HFF-Myc (cell line): ENCODE measurements at places on chromosomes 5 and 9.

GRCh38 chr5:169089343-169089742, 211.6 kb downstream of the SLIT3 start:
- no peak for DNase-seq

- DNase-seq: no peak
Observed at GRCh38 chr5:140249536-140249935, 53.4 kb downstream of the PFDN1 start.

GRCh38 chr9:115946530-115946929, 207.1 kb upstream of the PAPPA start:
- DNase-seq: no peak

DNA sequence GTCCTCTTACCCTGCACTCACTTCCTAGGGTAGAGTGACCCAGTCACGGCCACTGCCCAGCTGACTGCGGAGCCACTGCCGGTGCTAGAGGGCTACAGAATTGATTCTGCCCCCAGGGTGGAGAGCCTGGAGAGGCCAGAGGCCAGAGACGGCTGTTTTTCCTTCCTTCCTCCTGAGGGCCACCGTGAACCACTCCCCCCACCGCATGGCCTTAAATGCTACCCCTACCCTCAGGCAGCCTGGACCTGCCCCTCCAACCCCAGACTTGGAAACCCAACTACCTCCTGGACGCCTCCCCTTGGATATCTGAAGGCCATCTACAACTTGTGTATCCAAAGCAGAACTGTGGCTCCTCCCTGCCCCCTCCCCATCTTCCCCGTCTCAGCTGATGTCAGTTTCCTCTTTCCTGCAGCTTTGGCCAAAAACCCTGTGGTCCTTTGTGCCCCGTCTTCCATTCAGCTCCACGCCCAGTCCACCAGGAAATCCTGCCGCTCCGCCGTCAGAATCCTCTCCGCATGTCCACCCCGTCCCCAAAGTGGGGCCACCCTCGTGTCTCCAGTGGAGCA, 16.3 kb downstream of the SH2D3C start:
- no peak for DNase-seq

GRCh38 chr9:131961496-131961880, 118.2 kb downstream of the MED27 start:
- no peak for DNase-seq

GRCh38 chr9:95134457-95134881, 183.0 kb downstream of the FANCC start:
- no peak for DNase-seq

- DNase-seq: no peak
Observed at GRCh38 chr9:114124666-114125475, 25.8 kb upstream of the KIF12 start.

DNA sequence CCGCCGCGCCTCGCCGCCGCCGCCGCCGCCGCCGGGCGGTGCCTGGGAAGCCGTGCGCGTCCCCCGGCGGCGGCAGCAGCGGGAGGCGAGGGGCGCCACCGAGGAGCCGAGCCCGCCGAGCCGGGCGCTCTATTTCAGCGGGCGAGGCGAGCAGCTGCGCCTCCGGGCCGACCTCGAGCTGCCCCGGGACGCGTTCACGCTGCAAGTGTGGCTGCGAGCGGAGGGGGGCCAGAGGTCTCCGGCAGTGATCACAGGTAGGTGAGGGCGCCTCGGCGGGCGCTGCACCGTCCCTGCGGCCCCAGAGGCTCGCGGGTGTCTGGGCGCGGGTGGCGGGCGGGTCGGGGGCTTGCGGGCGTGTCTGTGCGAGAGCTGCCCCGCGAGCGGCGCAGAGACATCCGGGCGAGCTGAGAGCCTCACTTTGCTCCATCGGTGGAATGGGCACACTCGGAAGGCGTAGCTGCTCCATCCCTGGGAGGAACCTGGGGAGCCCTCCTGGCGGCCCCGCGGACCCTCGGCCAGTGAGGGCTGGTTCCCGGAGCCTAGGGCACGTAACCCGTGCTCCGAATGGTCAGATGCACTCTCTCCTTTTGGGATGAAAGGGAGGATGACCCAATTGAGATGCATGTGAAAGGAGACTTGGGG, 864 bp downstream of the PAPPA start:
- no peak for DNase-seq

GRCh38 chr5:135040034-135040332, 6.0 kb upstream of the PITX1 start:
- no peak for DNase-seq

GRCh38 chr9:6247266-6247665, 31.7 kb downstream of the IL33 start:
- no peak for DNase-seq

GRCh38 chr5:153562189-153562588, 71.7 kb downstream of the GRIA1 start:
- peak; percentile 43 for DNase-seq

DNA sequence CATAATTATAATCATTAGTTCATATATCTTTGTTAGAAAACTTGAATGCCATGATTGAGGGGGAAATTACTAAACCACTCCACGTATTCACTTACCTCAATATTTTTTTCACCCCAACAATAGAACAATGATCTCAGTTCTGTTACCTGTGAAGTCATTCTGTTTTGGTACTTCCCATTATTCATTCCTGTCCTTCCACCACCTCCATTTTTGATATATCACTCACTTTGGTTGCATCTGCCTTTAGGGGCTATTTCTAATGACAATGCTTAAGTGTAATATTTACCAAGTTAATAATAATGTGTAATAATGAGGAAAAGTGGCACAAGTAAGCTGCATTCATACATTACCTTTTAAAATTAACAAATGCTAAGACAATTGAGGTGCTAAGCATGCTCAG, 218.4 kb downstream of the SPATA31D1 start:
- no peak for DNase-seq

DNA sequence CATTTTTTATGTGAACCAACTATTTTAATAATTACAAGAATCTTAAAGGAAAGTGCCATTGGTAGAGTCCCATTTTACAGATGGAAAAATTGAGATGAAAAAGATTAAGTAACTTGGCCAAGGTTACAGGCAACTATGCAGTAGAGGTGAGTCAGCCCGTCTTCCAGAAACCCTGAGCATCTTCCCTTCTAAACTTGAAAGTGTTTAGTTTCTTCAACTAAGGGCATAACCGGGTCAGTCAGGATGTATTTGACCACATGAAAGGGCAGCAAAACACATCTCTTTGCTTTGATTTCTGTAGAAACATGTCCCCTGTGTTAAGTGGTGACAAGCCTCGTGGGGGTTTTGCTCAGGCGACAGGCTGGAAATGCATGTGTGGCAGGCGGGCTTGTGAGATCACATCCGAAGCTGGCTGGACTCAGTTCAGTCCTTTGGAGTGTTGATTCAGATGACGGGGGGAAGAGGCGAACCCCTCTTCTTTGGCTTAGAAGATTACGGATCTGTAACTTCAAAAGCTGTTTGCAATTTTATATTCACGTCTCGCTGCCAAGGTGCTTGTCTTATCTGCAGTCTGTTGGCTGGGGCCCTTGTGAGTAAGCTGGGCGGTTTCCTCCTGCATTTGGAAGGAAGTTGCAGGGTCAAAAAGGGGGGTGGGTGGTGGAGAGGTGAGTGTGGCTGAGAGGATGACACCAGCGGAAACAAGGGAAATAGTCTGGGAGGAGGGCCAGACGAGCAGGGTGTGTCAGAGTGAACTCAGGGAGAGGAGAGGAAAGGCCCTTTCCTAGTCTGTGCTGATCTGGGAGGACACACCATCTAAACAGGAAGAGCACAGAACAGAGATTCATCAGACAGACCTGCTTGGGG, 78.9 kb upstream of the RPS23 start:
- DNase-seq: peak; percentile 92

DNA sequence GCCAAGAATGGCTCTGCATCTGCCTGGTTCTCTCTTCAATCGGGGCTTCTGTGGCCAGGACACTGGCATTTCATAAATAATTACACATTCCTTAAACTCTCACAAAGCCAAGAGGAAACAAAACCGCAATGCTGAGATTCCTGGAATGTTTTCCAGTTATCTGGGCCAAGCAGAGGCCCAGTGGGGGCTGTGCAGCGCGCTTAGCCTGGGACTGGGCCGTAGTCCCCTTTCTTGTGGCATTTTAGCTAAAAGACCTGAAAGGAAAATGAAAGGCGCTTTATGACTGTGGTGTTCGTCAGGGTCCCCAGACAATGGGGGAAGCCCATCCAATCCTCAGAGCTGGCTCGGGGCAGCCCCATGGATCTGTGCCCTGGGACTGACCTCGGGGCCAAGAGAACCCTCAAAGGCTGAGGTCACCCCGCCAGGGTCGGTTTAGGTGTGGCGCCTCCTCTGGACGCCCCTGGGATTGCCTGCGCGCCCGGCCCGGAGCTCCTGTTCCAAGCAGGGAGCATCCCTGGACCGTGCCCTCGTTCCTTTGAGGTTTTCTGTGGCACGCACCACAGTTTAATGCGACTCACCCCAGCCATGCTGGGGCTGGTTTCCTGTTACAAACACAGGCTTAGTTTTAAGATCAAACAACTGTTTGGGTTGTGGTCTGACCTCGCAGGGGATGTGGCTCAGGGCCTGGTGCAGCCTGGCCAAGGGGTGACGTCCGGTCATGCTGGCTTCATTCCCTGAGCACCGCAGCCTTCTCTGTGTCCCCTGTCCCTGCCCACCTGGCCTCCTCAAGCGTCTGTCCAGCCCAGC, 51.5 kb upstream of the NKD2 start:
- peak; percentile 81 for DNase-seq

DNA sequence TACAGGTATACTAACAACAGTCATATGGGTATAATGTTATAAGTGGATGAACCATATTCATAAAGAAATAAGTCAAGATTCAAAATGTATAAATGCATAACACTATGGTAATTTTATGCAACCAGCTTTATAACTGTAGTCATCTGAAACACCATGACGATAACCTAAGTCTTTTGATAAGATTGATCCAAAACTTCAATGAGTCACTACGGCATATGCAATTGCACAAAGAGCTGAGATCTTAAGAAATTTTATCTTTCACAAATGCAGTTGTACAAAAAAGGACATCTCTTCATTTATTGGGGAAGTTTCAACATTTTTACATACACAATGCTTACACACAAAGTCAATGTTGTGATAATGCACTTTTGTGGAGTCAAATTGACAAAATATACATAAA, 20.3 kb downstream of the FAM81B start:
- DNase-seq: no peak

- no peak for DNase-seq
Observed at GRCh38 chr5:168680395-168680794, 101.2 kb upstream of the PANK3 start.

DNA sequence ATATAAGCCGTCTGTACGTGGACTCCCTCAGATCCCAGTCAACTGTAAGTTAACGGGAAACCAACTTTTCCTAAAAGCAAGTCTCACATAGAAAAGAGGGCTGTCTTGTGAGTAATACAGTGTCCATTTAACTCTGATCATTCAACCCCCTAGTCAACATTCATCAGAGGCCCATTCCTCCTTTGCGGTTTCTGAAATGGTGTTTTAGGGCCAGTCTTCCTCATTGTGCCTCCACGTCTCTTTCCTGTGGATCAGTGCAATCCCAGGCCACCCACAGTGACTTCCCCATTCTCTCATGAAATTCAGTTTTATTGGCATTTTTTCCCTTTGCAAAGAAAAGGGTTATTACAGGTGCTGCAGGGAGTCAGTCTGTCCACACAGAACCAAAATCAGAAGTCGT, 261.8 kb downstream of the NR3C1 start:
- DNase-seq: no peak

DNA sequence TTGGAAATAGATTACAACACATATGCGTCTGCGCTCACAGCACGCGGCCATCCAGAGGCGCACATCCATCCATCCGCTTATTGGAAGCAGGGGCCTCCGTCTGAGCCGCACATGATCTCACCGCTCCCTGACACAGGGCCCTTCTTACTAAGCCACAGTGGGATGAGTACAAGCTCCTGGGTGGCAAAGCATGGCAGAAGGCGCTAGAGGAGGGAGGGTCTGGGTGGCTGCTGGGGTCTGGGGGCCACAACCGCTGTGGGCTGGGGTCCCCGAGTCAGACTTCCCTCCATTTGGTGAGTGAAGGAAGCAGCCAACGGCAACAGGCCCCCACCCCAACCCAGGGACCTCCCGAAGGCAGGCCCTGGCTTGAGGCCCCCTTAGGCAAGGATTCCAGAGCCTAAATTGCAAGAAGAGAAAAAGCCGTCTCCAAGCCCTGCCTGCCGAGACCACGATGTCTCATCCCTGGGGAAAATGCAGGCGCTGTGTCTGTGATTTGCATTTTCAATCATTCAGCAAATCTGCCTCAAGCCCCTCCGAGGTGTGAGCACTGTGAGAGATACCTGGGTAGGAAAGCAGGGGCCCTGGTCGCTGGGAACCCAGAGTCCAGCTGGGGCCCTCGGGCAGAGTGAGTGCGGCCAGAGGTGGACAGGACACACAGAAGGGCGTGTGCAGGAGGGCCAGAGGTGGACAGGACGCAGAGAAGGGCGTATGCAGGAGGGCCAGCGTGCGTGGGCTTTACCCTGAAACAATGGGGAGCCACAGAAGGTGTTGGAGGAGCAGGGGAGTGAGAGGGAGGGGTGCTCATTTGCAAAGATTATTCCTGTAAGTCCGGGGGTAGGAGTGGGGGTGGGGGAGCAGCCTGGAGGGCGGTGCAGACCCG, 135.7 kb downstream of the OLFM1 start:
- DNase-seq: no peak
